ENCODE measurements at places on chromosomes 1 and 21. TPM values are rescaled to one million over a fixed set of nuclear protein-coding genes. Genes with fewer than 3 reads are reported as not detected.

GRCh38 chr1:206892351-206892984 is 4.8 kb upstream of the IL24 start:
- no peaks in the 10 kb centered on the region for H3K27me3 ChIP-seq
- H3K4me3 ChIP-seq, result peak overlapping the region; percentile 2
- H3K27ac ChIP-seq, result peak overlapping the region; percentile 95
- peak; percentile 89 for DNase-seq
- peaks cover 89% of the 10 kb centered on the region for H3K4me1 ChIP-seq

- peaks cover 6% of the 10 kb centered on the region for H3K36me3 ChIP-seq
- H3K4me1 ChIP-seq, result no peaks in the 10 kb centered on the region
- DNase-seq, result no peak
- no peak overlapping the region for H3K27ac ChIP-seq
Measured at GRCh38 chr21:44416193-44416592, 39.1 kb upstream of the LRRC3 start.

Gene KIF2C
- total RNA-seq, result 20.8 TPM

DNA sequence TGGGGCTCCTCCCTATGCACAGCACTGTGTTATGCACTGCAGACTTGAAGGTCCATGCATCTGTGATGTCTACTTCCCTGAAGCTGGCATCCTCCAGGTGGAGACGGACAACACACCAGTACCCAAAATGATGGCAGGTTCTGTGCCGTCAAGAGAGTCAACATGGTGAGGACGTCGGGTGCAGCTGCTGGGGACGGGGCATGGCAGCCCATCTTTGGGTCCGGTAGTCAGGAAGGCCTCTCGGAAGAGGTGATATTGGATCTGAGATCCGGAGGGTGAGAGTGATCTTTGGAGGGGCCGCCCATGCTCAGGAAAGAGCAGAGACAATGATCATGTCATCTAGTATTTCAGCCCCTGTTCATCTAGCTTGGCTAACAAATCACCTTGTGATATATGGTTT is 104.1 kb downstream of the RIPK4 start:
- no peak overlapping the region for H3K4me3 ChIP-seq
- no peak for DNase-seq
- no peaks in the 10 kb centered on the region for H3K27me3 ChIP-seq
- no peak overlapping the region for H3K27ac ChIP-seq

DNA sequence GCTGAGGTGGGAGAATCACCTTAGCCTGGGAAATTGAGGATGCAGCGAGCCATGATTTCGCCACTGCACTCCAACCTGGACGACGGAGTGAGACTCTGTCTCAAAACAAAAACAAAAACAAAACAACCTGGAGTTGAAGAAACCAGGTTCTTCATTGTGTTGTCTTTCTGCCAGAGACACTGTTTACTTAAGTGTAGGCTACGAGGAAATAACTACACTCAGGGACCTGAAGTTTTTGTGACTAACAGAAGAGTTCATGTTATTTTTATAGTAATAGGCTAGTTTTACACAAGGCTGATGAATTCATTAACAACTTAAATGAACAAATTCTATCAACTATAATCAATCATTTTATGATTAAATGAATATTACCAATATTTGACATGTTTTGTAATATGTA is 98.5 kb upstream of the MPC2 start:
- H3K4me1 ChIP-seq, result no peaks in the 10 kb centered on the region
- H3K27ac ChIP-seq, result no peak overlapping the region
- peaks cover 26% of the 10 kb centered on the region for H3K36me3 ChIP-seq
- DNase-seq, result no peak

- H3K27ac ChIP-seq, result no peak overlapping the region
- H3K4me1 ChIP-seq, result peaks cover 13% of the 10 kb centered on the region
- no peaks in the 10 kb centered on the region for H3K27me3 ChIP-seq
- peaks cover 5% of the 10 kb centered on the region for H3K36me3 ChIP-seq
- peak; percentile 42 for DNase-seq
- no peak overlapping the region for H3K4me3 ChIP-seq
Measured at GRCh38 chr1:31374511-31375196, 1.8 kb upstream of the FABP3 start.

DNA sequence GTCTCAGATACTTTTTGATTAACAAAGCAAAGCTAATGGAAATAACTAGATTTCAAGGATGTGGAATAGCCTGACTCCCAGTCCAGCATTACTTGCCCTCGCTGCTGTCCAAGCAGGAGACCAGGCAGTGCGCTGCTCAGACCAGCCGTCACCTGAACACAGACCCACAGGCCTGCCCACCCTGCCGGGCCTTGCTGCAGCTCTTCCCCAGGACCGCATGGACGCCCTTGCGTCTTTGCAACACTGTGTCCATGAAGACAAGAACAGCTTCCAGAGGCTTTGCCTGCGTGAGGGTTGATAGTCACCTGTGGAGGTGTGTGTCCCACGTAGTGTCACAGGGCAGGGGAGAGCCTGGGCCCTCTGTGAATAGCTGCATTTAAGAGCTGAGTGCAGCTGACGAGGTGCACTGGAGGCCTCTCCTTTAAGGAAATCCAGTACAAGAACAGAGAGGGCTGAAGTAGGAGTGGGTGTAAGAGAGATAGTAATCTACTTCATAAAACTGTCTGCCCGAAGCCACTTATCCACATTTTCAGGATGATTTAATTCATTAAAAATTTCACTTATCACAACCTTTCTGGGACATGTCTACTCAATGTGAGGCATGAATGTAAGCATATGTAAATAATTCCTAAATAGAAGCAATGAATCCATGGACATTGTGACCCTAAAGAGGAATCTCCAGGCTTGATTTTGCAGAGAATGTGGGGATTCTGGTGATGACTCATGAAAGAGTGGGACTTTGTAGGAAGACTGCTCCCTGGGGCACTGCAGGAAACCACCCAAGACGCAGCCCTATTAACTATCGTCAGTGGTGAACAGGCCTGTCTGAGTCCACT is 176.2 kb upstream of the RAB4A start:
- H3K27me3 ChIP-seq, result peaks cover 34% of the 10 kb centered on the region
- no peaks in the 10 kb centered on the region for H3K36me3 ChIP-seq
- DNase-seq, result no peak

DNA sequence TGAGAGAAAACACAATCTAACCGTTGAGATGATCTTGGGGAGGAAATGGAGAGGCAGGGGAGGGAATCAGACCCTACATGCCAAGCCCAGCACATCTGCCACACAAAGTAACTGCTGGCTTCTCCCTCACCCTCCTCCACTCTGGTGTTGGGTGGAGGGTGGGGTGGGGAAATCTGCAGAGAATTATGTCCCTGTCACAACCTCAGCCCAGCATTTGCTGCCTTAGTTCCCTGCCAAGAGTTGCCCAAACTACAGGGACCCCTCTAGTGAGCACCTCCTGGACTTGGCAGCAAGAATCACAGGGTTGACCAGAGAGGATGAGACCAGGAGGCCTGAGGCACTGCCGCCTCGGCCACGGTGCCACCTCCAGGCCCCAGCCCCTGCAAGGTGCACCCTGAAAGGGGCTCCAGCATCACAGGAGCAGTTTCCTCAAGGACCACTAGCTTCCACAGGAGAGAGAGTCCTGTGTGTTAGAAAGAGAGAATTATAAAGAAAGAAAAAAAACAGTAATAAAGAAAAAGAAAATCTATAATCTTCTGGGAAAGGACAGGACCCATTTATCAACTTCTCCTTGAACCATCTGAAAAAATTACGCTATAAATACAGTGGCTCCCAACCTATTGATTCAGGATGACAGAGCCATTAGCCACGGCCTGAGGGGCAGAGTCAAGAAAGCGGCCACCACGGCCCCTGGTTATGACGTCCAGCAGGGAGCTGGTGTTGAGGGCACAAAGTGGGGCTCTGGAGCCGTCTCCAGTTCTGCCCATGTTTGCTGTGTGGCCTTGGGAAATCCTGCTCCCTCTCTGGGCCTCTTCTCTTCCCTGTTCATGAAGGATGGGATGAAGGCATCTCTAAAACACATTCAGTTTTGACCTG is 451.7 kb downstream of the MATN1 start:
- H3K27ac ChIP-seq, result no peak overlapping the region
- no peak for DNase-seq
- H3K4me1 ChIP-seq, result no peaks in the 10 kb centered on the region
- H3K27me3 ChIP-seq, result peaks cover 48% of the 10 kb centered on the region
- no peaks in the 10 kb centered on the region for H3K36me3 ChIP-seq
- H3K4me3 ChIP-seq, result no peak overlapping the region

Gene AADACL4
- total RNA-seq, result not detected

- no peak for DNase-seq
- no peak overlapping the region for H3K4me3 ChIP-seq
- no peak overlapping the region for H3K27ac ChIP-seq
- no peaks in the 10 kb centered on the region for H3K27me3 ChIP-seq
Measured at GRCh38 chr1:15160626-15161025, 7.1 kb downstream of the TMEM51 start.

GRCh38 chr21:28421716-28422524 is 570.8 kb downstream of the LTN1 start:
- H3K27ac ChIP-seq, result peak overlapping the region; percentile 76
- H3K4me3 ChIP-seq, result peak overlapping the region; percentile 35
- H3K4me1 ChIP-seq, result peaks cover 7% of the 10 kb centered on the region
- peak; percentile 62 for DNase-seq

DNA sequence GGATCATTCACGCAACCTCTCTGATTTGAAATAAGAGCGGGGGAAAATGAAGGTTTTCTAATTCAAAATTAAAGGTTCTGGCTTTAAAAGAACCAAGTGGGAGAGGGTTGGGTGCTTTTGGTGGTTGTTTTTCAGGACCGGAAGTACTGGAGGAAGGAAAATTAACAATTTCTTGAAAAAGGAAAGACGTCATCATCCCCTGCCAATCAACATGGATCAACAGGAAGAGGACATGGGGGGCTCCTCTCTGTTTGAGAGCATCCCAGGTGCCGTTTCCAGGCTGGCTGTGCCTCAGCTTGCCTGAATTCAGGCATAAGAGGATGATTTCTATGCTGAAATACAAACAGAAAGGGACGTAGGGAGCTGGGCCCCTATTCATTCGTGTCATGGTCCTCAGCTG is 21.6 kb upstream of the NID1 start:
- no peaks in the 10 kb centered on the region for H3K27me3 ChIP-seq
- H3K27ac ChIP-seq, result no peak overlapping the region
- DNase-seq, result no peak
- H3K4me3 ChIP-seq, result no peak overlapping the region
- H3K4me1 ChIP-seq, result peaks cover 17% of the 10 kb centered on the region

Gene IRF6
- 106 TPM for total RNA-seq

DNA sequence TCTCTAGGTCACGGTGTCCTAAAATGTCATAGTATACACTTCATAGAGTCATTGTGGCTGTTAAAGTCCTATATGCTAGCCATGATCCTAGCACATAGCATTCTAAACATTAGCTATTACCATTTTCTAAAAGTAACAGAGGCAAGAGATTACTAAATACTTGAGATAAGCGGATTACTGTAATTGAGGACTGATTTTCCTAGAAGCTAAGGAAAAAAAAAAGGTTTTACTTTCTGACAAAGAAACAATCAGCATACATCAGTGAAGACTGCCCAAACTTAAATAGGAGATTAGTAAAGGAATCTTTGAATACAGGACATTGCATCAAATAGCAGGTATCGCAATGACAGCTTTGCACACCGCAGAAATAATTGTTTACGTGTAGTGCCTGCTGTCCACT is 91.3 kb upstream of the HNRNPU start:
- no peaks in the 10 kb centered on the region for H3K27me3 ChIP-seq
- no peaks in the 10 kb centered on the region for H3K36me3 ChIP-seq
- H3K4me3 ChIP-seq, result no peak overlapping the region
- no peak for DNase-seq
- no peak overlapping the region for H3K27ac ChIP-seq

DNA sequence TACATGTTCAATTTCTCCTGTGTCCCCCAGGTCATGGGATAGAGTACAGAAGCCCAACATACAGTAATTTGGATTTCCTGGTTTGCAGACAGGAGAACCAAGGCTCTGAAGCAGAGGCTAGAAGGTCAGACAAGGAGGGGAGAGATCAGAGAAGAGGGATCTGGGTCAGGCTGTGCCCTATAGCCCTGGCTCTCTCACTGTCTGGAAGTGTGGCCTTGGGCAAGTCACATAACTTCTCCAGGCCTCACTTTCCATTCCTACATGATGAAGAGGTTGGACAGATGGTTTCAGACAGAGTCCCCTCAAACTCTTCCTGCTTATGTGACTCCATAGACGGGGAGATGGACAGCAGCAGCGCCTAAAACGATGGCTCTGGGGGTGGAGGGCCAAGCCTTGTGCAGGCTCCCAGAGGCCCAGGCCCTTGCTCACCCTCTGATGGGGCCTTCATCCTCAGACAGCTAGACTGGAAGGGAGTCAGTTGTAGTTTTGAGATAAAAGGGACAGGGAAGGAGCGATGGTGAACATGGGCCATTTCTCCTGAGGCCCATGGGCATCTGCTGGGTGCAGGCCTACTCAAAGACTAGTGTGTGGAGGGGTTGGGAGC is 2.9 kb downstream of the TRIM62 start:
- no peak for DNase-seq
- H3K36me3 ChIP-seq, result no peaks in the 10 kb centered on the region
- H3K27me3 ChIP-seq, result no peaks in the 10 kb centered on the region
- no peak overlapping the region for H3K27ac ChIP-seq

- no peaks in the 10 kb centered on the region for H3K36me3 ChIP-seq
- H3K27ac ChIP-seq, result no peak overlapping the region
- H3K4me3 ChIP-seq, result no peak overlapping the region
- DNase-seq, result no peak
Measured at GRCh38 chr21:39913706-39914305, 46.6 kb downstream of the PCP4 start.

All from MCF 10A (cell line).